Upper lobe of right lung (tissue), 1 donor: ENCODE measurements at places on chromosomes 7 and 10.

GRCh38 chr7:116311816-116312471, 101.6 kb downstream of the TES start:
- DNase-seq = no peak

GRCh38 chr7:50476953-50477625, 26.9 kb upstream of the FIGNL1 start:
- DNase-seq = no peak

DNA sequence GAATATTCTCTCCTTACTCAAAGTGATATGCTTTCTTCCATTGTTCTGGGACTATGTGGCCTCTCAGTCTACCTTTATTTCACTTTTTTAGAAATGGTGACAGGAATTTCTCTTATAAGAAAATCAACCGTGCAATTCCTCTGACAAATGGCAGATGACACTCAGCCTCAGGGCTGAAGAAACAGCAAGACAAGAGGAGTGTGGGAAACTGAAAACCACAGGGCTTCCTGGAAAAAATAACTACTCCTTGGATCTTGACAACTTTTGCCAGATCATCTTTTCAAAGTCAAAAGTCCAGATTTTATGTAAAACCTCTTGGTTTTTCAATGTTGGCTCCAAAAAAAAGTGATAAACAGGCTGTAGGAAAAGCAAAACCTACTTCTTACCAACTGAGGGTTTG, 121.5 kb downstream of the TYW1B start:
- no peak for DNase-seq

- DNase-seq = no peak
Measured at GRCh38 chr10:110861930-110862649, 9.6 kb upstream of the PDCD4 start.

GRCh38 chr7:71298378-71298777, 166.4 kb downstream of the GALNT17 start:
- DNase-seq = no peak

DNA sequence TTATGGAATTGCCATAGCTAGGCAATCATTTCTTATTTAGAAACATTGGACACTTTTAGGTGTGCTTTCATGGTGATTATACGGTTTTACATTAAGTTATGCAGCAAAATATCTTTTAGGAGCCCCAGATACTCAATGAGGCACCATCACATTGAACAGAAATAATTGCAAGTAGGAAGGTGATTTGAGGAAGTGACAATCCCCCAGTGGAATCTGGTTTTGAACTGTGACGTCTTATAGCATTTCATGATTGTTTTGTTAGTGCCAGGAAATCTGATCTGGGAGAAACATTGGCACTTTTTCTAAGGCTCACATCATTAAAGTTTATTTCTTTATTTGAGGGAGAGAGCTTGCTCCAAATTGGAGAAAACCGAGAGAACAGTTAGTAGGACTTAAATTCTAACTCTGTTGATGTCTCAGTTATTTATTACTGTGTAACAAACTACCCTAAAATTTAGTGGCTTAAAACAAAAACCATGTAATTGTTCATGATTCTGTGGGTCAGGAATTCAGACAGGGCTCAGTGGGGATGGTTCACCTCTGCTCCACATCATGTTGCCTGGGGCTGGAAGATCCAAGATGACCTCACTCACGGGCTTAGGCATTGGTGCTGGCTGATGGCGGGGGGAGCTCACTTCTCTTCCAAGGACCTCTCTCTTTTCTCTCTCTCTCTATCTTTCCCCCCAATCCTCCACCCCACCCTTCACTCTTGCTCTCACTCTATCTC, 78.2 kb upstream of the STEAP1B start:
- no peak for DNase-seq

- no peak for DNase-seq
Measured at GRCh38 chr7:140867467-140868462, 57.0 kb downstream of the BRAF start.

- no peak for DNase-seq
Measured at GRCh38 chr10:124626759-124627380, 117.3 kb downstream of the FAM53B start.

- no peak for DNase-seq
Measured at GRCh38 chr10:36450380-36450779, 675.0 kb upstream of the ANKRD30A start.

GRCh38 chr7:21345361-21345760, 82.5 kb upstream of the SP4 start:
- DNase-seq = no peak

- DNase-seq = no peak
Measured at GRCh38 chr7:85176197-85176596, 10.7 kb downstream of the SEMA3D start.

DNA sequence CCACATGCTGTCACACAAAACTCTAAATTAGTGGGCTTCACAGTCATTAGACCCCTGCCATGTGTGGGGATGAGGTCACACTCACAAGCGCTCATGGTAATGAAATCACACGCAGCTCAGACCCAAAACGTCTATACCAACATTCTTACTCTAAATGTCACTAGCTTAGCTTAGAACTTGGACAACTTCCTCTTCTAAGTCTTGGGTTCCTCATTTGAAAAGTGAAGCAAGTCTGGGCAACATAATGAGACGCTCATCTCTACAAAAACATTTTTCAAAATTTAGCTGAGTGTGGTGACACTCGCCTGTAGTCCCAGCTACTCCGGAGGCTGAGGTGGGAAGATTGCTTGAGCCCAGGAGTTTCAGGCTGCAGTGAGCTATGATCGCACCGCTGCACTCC, 92.7 kb upstream of the MACROH2A2 start:
- no peak for DNase-seq

DNA sequence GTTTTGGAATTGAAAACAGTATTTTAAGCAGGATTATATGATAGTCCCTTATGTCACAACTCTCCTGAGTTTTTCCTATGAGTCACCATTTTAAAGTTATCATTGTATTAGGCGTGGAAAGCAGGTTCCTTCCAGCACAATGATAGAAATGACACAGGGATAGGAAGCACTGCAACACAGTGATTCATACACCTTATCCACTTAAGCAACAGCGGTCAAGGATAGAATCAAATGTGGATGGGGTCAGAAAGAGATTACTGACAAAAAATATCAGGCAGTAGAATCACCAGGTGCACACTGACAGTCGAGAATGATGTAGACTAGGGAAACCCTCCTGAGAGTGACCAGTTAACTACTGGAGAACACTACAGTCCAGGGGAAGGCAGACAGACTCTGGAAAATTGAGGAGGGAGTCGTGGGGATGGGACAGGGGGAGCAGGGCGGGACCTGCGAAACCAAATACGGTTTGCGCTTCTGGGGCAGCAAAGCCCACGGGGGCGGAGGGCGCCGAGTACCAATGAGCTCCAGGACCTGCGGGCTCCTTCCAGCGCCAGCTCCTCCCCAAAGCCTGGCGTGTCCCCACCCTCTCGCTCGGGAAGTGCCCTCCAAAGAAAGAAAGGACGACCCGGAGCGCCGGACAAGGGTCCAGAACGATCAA, 479 bp downstream of the PNPLA8 start:
- no peak for DNase-seq

GRCh38 chr7:13991791-13992595, 2.5 kb upstream of the ETV1 start:
- DNase-seq = no peak

GRCh38 chr7:76173566-76174205, 28.0 kb upstream of the SRRM3 start:
- no peak for DNase-seq

DNA sequence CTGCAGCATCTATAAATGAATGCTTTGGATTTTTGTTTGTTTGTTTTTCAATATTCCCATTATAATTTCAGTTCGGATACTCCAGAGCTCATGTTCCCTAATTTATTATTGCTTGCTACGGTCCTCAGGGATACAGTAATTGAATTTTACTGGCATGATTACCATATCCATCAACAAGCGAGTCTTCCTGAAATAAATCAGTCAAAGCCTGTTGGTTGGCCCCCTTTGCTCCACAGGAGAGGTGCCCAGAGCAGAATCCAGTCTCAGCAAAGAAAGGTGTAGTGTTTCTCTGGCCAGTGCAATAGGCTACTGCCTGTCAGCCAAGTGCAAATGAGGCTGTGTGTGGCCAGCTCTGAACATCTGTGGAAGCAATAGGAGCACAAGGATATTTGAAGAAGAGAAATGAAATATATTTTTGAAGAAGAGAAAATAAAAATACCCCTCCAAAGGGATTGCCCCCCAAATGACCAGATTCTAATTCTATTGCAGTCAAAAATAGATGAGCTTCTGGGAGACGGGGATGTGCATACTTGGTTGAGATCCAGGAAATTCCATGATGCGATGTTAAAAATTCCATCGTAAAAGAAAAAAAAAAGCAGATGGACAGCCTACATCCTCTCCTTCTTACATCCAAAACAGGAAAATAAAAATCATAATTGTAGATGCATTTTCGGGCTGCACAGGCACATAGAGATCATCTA, 18.1 kb downstream of the TRIL start:
- DNase-seq = no peak

DNA sequence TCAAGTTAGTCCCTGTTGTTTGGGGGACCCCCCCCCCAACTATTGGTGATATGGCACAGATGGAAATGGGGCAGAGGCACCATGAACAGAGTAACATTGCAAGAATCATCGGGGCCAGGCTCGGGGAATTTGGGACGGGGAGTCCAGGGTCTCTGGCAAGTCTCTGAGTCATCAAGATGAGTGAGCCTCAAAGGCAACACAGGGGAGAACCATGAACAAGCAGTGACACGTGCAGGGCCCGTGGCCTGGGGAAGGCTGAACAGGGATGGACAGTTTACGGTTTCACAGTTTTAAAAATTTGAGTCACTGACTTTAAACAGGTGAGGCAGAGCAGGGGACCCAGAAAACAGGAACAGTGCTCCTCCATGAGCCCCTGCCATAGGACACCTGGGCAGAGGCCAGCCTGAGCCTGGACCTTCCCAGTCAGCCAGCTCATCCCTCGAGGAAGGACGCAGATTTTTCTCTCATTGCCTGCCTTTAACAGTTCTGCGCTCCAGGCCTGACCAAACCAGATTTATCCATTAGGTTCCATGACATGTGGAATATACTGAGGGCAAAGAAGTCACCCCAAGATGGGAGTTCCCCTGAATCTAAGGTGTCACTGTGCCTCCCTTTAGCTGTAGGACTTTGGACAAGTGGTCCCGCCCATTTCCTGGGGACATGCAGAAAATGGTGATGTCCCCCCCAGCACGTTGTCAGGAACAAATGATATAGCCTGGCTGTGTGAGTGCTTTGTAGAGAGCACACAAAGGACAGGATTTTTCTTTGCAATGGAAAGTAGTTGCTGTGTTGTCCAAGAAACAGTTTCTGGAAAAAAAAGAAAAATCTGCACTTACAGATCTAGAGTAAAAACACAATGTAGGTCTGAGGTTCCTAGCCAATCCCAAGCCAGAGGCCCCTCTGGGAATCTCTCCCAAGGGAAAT, 23.8 kb downstream of the CHST15 start:
- no peak for DNase-seq

- DNase-seq = no peak
Measured at GRCh38 chr10:30897547-30897946, 134.1 kb downstream of the ZNF438 start.

DNA sequence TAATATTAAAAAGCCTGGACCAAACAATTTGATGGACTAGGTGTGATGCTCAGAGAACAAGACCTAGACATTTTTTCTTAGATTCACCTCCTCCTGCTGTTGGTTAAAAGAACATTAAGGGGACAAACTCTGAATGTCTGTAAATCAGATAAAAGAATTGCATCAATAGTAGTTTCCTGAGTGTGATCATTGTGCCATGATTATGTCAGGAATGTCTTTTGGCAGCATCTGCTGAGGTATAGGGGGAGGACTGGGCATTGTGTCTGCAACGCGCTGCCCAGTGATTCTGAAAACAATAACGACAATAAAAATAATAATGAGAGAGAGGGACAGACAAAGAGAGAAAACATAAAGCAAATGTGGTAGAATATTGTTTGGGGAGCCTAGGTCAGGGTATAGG, 6.9 kb downstream of the C7orf57 start:
- DNase-seq = no peak

DNA sequence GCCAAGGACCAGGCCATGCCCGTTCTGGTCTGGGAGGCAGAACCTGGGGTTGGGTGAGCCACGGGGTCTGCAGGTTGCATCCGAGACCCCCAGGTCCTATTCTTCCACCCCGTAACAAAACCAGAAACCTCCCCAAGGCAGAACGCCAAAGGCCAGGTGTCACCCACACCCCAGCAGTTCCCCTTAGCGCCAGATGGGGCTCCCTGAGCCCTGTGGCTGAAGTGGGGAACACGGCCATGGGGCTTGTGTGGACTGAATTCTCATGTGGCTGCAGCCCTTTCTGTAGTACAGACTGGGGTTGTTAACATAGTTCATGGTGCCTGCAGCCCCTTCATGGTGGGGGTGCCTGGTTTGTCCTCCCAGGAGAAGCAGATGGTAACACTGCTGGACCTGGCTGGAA, 10.2 kb downstream of the BRI3 start:
- DNase-seq = no peak

DNA sequence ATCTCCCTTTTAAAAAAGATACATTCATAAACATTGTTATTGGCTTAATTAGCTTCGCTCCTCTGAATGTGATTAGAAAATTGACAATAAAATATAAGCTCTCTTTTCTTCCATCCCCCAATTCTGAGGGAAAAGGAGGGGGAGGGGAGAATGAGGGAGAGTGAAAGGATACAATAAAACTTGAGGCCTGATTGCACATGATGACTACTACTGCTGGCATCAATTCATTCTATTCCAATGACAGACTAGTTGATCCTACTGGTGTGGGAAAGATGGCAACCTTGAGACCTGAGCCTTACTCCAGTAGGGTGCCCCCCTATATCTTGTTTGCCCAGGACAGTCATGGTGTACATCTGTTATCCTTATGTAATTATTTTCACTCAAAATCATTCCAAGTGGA, 4.5 kb upstream of the IQUB start:
- no peak for DNase-seq

- DNase-seq = no peak
Measured at GRCh38 chr7:20284771-20285143, 45.9 kb upstream of the ITGB8 start.

DNA sequence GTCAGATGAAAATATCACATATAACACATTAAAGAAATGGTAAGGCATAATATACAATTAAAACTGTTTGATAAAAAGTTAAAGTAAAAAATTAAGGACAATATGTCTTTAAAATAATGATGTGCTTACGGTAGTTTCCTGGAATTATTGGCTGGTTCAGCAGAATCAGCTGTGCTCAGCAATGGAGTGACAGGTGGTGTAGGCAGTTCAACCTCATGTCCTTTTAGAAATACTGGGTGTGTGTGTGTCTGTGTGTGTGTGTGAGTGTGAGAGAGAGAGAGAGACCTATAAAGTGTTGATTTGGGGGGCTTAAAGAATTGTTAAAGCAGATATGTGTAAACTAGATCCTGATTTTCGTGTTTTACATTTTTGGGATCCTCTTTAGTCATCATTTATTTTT, 141.2 kb downstream of the ADAM22 start:
- DNase-seq = no peak
